ENCODE measurements at places on chromosomes 11 and 22.

DNA sequence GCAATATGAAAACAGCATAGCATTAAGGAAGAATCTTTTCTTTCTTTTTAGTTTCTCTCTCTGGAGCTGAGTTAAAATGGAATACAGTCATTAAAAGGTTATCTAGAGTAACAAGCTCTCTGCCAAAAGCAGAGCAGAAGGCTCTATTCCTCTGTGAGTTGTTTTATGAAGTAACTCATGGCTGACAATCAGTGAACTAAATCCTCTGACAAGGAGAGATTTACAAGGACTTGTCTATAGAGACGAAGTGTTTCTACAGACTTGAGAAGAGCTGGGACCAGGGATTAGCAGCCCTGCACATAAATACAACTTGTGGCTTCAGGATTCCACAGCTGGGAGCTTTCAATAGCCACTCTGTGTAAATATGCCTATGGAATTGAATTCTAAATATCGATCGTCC is 192.5 kb upstream of the RAG2 start:
- no peak for DNase-seq

- DNase-seq = no peak
These were observed 4.5 kb downstream of the IL18 start for GRCh38 chr11:112159098-112160065.

DNA sequence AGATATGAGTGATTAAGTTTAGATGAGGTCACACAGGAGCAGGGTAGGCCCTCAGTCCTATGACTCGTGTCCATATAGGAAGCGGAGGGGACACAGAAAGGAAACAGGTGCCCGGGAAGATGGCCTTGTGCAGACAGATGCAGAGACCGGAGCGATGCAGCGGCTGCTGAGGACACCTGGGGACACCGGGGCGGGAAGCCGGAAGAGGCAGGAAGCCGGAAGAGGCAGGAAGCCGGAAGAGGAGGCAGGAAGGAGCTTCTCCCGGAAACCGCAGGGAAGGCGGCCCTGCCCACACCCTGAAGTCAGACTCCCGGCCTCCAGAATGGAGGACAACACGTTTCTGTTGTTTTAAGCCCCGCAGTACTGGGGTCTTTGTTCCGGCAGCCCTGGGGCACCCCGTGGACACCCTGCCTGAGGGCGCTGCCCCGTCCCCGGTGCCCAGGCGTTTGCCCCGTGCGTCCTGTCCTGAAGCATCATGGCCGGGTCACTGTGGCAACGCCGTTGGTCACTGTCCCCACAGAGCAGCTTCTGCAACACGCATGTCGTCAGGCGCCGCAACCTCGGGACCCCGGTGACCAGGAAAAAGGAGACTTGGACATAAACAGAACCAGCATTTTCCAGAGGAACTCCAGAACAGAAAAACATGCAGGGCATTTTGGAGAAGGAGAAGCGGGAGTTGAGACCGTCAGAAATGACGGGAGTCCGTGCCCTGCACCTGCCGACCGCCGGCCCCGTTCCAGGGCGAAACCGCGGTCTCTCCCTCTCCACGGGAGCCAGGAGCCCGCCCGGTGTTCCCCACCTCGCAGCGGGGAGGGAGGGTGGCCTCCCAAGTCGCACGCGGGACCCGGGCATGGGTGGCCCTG is 103.4 kb downstream of the BRD1 start:
- DNase-seq = no peak

DNA sequence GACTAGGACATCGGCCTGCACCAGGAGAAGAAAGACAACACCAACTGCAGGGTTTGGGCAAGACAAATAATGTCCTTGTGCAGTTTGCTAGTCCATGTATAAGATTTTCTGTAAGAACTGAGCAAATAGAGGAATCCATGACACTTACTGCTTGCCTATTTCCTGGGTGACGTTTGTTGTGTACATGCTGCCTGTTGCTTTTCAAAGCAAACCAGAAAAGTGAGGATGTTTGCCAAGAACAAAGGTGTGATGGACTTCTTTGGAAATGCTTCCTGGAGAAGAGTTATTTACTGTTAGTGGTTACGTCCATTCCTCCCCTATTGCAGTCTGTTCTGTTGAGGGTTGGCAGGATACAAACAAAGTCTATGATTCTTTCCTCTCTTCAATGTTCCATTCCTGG is 126.5 kb downstream of the CASP12 start:
- no peak for DNase-seq

DNA sequence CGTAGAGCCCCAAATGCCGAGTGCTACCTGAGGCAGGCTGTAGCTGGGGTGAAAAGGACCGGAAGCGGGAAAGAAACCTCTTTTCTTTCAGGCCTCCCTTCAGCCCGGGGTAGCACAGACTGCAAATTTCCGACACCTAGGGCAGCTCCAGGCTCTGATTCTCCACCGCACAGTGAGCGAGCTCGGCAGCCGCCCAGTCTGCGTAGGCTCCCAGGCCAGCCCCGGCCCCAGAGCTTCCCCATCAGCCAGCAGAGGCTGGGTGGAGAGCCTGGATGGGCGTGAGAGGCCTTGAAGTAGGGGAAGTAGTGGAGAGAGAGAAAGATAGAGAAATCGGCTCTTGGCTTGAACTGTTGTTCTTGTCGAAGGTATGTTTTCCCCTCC is 9.3 kb upstream of the PAX6 start:
- no peak for DNase-seq

- DNase-seq = peak; percentile 44
These were observed 43.8 kb downstream of the CHRDL2 start for GRCh38 chr11:74687237-74688023.

GRCh38 chr11:120115272-120116000 is 22.5 kb downstream of the TRIM29 start:
- no peak for DNase-seq

- DNase-seq = no peak
These were observed 18.1 kb downstream of the CRYBB2 start for GRCh38 chr22:25237503-25237902.

- no peak for DNase-seq
These were observed 12.4 kb upstream of the CCDC34 start for GRCh38 chr11:27375370-27375769.

- no peak for DNase-seq
These were observed 33.1 kb upstream of the LRRC55 start for GRCh38 chr11:57148621-57149020.

GRCh38 chr22:32144496-32145274 is 14.4 kb downstream of the C22orf42 start:
- DNase-seq = peak; percentile 10

DNA sequence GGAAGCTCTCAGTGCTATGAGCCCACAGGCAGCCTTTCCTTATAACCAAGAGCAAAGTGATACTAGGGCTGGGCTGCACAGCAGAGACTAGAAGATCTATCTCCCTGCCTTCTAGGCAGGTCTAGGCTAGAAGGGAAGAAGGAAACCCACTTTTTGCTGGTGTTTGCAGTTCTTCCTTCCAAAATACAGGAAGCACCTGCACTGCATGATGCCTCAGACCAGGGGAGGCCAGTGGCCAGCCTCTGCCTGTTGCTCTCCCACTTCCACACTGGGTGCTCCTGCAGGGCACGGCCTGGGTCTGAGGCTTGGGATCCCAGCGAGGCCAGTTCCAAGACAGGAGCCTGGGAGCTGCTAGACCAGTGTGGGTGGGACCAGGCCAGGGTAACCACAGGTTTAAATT is 6.0 kb upstream of the UCP3 start:
- DNase-seq = no peak

DNA sequence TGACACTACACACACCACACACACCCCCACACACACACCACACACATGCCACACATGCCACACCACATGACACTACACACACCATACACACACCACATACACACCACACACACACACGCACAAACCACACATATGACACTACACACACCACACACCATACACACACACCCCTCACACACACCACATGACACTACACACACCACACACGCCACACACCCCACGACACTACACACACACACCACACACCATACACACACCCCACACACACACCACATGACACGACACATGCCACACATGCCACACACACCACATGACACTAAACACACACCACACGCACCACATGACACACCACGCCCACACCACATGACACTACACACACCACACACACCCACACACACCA is 101.8 kb upstream of the ASPHD2 start:
- DNase-seq = no peak

DNA sequence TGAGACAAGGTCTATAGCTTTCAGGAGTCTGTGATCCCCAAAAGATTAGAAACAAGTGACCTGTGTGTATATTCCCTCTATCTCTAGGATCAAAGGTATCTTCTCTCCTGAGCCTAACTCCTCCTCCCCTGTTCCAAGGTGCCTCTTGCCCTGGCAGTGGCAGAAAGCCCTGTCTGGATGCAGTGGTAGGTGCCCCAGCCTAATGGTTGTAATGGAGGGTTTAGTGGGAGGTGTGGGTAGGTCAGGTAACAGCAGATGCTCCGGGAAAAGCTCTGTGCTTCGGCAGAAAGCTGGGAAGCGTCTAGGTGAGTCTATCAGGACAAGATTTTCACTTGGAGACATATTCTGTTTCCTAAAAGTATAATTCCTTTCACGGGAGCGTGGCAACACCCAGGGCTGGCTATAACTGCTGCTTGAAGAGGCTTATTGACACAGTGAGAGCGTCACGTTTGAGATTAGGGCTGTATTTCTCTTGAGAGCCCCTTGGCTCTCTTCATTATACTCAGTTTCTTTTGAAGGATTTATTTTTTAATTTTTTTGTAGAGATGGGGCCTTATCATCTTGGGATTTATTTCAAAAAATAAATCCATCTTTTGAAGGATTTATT is 49.5 kb downstream of the PRR5L start:
- DNase-seq = no peak

- DNase-seq = no peak
These were observed 63.7 kb upstream of the NNMT start for GRCh38 chr11:114232400-114233059.

DNA sequence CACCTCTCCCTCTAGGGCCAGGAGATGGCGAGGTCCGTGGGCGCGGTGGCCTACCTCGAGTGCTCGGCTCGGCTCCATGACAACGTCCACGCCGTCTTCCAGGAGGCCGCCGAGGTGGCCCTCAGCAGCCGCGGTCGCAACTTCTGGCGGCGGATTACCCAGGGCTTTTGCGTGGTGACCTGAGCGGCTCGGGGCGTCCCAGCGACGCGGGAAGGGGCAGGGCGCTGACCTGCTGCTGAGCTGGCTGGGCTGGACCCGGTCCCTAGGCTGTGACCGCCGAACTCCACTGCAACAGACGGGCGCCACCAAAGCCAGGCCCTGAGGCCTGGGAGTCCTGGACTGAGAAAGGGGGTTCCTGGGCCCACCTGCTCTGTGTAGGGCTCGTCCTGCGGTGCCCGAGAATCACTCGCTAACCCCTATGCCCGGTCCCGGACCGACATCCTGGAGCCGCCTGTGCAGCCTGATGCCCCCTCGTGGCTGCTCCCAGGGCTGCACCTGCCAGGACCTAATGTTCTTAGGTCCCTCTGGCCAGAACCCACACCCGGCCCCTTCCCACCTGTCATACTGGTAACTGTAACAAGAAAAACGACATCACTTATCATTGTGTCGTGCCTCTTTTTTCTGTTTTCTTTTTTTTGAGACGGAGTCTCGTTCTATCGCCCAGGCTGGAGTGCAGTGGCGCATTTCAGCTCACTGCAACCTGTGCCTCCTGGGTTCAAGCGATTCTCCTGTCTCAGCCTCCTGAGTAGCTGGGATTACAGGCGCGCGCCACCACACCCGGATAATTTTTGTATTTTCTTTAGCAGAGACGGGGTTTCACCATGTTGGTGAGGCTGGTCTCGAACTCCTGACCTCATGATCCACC is 15.0 kb downstream of the RHOD start:
- peak; percentile 62 for DNase-seq

GRCh38 chr22:35830305-35830704 is 112.6 kb downstream of the APOL5 start:
- no peak for DNase-seq

GRCh38 chr11:46686886-46687795 is 13.3 kb downstream of the ARHGAP1 start:
- peak; percentile 48 for DNase-seq

DNA sequence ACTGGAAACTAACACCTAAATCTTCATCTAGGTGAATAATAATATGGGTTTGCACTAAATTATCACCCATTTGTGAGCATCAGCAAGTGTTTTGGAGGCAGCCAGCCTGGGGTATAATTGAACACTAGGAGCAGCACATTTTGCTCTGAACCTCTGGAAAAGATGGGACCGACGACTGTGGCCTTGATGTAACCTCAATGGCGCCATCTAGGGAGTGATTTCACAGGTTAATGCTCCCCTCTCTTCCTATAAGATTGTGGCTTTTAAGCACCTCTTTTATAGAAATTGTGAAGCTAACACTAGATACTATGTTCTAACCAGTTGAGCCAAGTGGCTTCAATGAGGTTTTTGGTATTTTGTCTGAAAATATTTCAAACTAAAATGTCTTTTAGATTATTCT is 203.7 kb downstream of the NELL1 start:
- peak; percentile 15 for DNase-seq
